ENCODE measurements at places on chromosomes 6 and 20. TPM values are rescaled to one million over a fixed set of nuclear protein-coding genes. Genes with fewer than 3 reads are reported as not detected.

CSNK2B gene
- 108 TPM for total RNA-seq

OR2H2 gene
- not detected for total RNA-seq

DNA sequence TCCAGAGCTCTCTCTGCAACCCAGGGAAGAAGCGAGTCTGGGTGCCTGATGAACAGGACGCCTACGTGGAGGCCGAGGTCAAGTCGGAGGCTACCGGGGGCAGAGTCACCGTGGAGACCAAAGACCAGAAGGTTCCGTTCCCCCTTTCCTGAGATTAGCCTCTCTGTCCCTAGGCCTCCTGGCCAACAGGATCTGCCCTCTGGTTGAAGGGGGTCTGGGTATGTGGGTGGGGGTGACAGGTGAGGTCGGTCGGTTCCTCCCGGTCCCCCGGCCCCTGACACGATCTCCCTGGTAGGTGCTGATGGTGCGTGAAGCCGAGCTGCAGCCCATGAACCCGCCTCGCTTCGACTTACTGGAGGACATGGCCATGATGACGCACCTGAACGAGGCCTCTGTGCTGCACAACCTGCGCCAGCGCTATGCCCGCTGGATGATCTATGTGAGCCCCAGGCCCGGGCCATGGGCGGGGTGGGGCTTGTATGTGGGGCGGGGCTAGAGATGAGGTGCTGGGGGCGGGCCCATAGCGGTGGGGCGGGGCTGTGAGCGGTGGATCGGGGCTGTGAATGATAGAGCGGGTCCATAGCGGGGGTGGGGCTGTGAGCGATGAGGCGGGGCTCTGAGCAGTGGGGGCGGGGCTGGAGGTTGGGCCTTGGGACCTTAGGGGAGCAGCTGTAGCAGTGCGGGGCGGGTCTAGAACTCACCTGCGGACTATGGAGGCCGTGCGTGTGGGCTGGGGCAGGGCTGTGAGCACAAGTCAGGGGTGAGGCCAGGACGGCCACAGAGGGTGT lies 23.9 kb downstream of the MYH7B start:
- DNase-seq, result no peak

DNA sequence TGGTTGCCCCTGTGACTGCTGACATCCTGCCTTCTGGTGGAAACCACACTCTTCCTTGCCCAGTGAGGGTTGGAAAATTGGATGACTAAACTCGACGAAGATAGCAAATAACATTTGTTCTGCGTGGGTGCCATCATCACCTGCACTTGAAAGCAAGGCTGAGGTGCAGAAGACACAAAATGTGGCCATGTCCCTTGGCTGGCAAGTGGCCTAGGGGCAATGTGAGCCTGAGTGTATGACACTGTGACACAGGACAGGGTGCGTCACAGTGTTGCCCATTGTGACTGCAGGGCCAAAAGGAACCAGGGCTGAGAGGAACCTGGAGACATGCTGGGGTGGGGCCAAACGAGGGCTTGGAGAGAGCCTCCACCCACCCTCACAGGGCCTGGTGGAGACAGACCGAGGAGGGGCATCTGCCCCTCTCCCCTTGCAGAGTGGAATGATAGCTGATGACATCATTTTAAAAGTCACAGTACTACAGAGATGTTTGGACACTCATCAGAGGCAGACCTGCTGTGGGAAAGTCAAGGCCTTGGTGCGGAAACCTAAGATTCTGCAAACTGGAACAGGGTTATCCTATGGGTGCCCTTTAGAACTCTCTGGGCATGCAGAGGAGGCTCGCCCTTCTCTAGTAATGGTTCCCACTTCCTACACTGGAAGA lies 12.8 kb upstream of the HLA-F start:
- DNase-seq, result no peak
